ENCODE measurements at places on chromosomes 5 and 9. TPM values are rescaled to one million over a fixed set of nuclear protein-coding genes. Genes with fewer than 3 reads are reported as not detected.

DNA sequence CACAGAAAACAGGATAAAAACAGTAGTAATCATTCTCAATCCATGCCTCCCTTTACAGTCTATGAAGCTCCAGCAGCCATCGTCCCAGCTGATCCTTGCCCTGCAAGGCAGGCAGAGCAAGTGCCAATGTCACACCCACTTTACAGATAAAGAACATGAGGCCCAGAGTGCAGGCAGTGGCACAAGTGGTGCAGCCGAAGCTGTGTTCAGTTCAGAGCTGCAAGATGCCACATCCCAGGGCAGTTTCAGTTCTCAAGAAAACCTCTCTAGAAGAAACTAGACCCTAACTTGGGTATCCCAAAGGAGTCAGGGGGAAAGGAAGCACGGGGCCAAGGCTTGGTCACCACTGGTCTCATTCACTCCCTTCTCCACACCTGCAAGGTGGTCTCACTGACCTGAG is 34.6 kb upstream of the CPLX2 start:
- no peak for DNase-seq
- no peak overlapping the region for H3K27ac ChIP-seq
- no peaks in the 10 kb centered on the region for H3K36me3 ChIP-seq
- H3K4me3 ChIP-seq, result no peak overlapping the region

DNA sequence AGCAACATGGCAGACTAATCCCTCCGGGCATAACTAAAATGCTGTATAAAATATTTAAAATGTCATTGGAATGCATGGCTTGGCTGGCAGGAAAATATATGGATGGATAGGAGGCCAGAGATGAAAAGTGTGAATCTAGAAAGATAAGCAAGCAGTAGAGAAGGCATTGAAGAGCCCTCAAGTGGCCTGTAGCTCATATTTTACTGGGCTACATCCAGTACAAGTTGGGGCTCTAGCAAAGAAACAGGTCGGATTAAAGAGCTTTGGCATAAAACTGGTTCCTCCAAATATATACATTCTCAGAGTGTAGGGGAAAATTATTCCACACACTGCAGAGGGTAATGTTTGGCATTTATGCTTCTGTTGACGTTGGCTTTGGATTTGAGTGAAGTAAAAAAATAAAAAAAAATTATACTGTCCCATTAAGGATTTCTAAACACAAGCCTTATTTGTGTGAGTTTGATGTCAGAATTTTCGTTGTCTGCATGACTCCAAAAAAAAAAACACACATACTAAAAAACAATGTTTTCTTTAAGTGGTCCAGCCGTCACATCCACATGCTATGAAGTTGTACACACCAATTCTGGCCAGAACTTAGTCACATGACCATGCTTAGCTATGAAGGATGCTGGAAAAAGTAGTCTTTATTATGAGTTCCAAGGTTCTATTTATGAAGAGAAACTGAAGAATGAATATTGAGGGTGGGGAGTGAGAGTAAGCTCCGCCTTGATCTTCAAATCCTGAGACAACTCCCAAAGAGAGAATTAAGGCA is 147.0 kb downstream of the TLE1 start:
- no peaks in the 10 kb centered on the region for H3K4me1 ChIP-seq
- no peak for DNase-seq
- no peaks in the 10 kb centered on the region for H3K36me3 ChIP-seq
- H3K27me3 ChIP-seq, result no peaks in the 10 kb centered on the region

KLF4 gene
- total RNA-seq, result 1.7 TPM

GRCh38 chr5:74216012-74216411 is 424.5 kb downstream of the ENC1 start:
- H3K27ac ChIP-seq, result no peak overlapping the region
- H3K27me3 ChIP-seq, result peaks cover 6% of the 10 kb centered on the region
- H3K4me1 ChIP-seq, result no peaks in the 10 kb centered on the region
- H3K36me3 ChIP-seq, result no peaks in the 10 kb centered on the region
- H3K4me3 ChIP-seq, result no peak overlapping the region

GRCh38 chr9:33748633-33749304 is 46.6 kb upstream of the PRSS3 start:
- peak; percentile 83 for DNase-seq
- H3K36me3 ChIP-seq, result no peaks in the 10 kb centered on the region
- peak overlapping the region; percentile 56 for H3K27ac ChIP-seq
- H3K27me3 ChIP-seq, result peaks cover 53% of the 10 kb centered on the region
- peaks cover 36% of the 10 kb centered on the region for H3K4me1 ChIP-seq

DNA sequence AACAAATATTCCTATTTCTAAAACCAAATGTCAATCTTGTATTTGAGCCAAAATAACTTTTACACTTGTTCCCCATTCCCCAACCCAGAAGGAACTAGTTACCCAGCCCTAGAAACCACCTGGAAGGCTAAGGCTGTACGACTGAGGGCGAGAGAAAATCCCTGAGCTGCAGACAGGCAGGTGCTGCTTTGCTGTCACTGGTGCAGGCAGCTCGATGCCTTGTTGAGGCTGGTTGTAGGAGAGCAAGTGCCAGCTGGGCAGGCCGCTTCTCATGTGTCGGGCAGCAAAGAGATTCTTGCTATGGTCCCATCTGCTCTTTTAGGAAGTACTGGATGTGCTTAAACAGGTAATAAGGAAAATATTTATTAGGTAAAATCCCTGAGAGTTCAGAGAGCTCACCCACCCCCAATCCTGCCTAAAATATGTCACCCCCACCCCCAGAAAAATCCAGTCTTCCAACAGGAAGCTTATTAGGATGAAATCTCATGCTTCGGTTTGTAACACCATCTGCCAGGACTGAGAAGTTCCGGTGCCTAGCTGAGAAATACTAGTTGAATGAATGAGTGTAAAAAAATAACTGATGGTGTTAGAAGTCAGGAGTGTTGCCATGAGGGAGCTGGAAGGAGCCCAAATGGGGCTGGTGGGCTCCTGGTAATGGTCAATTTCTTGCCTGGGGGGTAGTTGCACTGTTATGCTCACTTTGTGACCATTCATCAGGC is 91.1 kb upstream of the DMRT1 start:
- H3K4me3 ChIP-seq, result no peak overlapping the region
- H3K4me1 ChIP-seq, result peaks cover 41% of the 10 kb centered on the region
- no peaks in the 10 kb centered on the region for H3K36me3 ChIP-seq
- no peak for DNase-seq
- no peak overlapping the region for H3K27ac ChIP-seq

CTNND2 gene
- not detected for total RNA-seq

SLC25A2 gene
- 0.25 TPM for total RNA-seq

CEL gene
- 2.9 TPM for total RNA-seq

SPATA31A3 gene
- not detected for total RNA-seq

DNA sequence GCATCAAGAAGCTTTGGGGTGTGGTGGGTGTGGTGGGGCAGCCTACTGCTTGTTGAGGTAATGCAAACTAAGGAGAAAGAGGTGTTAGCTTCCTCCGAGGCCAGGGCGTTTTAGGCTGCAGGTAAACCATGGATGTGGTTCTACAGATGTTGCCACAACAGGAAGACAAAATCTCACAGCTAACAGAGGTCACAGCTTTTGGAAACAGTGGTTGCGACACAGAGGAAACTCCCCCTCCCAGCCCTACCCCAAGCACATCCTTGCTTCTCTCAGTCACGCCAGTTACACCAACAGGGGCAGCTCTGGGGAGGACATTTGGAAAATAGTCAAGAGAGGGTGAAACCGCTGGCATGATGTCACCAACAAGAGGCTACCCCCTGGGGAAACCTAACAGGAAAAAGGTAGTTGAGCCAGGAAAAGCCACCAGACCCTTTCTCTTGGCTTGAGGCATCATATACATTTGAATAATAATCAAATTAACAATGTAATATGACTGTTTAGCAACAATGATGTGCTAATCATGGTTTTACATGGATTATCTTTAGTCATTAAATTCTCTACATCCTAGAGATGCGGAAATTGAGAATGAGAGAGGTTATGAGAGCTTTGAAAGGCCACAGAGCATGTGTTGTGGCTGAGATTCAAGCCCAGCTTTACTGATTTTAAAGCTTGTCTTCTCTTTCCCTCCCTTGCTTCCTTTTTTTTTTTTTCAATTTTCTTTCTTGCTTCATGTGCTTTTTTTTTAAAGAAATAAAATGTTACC is 82.2 kb upstream of the IL12B start:
- H3K4me1 ChIP-seq, result peaks cover 55% of the 10 kb centered on the region
- H3K27me3 ChIP-seq, result peaks cover 2% of the 10 kb centered on the region
- H3K36me3 ChIP-seq, result no peaks in the 10 kb centered on the region
- peak overlapping the region; percentile 53 for H3K27ac ChIP-seq
- H3K4me3 ChIP-seq, result peak overlapping the region; percentile 14
- peak; percentile 86 for DNase-seq

SLC6A18 gene
- not detected for total RNA-seq

FAM200C gene
- 0.83 TPM for total RNA-seq

- no peaks in the 10 kb centered on the region for H3K36me3 ChIP-seq
- no peak overlapping the region for H3K4me3 ChIP-seq
- no peak overlapping the region for H3K27ac ChIP-seq
- no peaks in the 10 kb centered on the region for H3K4me1 ChIP-seq
- no peaks in the 10 kb centered on the region for H3K27me3 ChIP-seq
Measured at GRCh38 chr5:73031839-73032238, 76.0 kb downstream of the FCHO2 start.

DNA sequence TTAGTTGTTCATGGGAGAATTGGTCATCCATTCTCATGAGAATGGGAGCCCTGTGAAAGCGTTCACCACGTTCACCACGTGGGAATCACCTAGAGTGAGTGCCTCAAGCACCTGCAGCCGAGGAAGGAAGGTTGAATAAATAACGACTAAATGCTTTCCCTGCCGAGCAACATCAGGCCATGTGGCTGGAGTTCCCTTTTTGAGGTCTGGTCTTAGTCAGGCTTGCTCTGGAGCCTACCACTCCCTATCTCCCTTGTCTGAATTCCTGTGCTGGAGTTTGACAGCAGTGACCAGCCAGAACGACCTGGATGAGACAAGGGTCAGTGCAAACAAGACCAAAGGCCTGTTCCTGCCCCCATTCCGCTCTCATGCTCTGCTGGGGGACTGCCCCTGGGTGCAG is 28.5 kb downstream of the KCNMB1 start:
- no peaks in the 10 kb centered on the region for H3K36me3 ChIP-seq
- no peak overlapping the region for H3K27ac ChIP-seq
- H3K4me3 ChIP-seq, result no peak overlapping the region

DNA sequence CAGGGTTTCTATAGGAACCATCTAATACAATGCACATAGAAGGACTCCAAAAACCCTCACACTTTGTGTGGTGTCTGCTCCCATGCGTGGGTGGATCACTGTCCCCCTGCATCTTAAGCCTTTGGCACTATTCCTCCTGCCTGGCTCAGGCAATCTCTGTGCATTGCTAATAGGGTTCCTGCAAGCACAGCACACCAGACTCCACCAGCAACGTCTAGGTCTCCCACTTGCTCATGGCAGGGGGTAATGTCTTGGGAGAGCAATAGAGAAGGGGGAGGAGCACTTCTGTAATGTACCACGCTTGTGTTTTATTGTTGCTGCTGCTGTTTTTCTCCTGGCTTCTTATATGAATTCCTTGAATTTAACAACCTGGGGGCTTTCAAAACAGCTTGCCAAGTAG is 182.6 kb upstream of the GLRA1 start:
- no peak overlapping the region for H3K27ac ChIP-seq
- no peak overlapping the region for H3K4me3 ChIP-seq

ALDOB gene
- not detected for total RNA-seq

SLC34A1 gene
- total RNA-seq, result 0.43 TPM

DNA sequence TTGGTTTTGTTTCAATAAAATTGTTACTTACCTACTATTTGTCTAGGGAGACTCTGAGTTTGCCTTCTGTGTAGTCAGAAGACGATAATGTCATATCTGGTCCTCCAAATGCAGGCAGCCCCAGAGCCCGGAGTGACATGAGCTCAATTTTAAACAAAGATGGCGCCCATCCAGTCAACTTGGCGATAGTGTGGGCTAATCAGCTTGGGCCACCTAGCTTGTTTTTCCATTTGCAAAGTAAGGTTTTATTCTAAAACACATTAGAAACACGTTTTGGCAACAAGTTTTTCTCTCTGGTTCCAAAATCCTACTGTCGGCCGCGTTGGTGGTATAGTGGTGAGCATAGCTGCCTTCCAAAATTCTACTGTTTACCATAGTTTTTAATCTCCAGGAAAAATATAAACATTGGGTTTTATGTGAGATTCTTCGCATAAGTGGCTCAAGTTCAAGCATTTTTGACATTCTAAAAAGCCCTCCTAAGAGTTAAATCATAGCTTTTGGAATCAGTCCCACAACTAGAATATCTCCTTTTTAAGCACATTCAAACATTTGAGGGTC is 13.2 kb downstream of the TSC1 start:
- DNase-seq, result no peak
- H3K4me3 ChIP-seq, result no peak overlapping the region
- no peak overlapping the region for H3K27ac ChIP-seq
- H3K36me3 ChIP-seq, result peaks cover 15% of the 10 kb centered on the region
- H3K27me3 ChIP-seq, result no peaks in the 10 kb centered on the region

CAVIN4 gene
- 0.11 TPM for total RNA-seq

SCAI gene
- total RNA-seq, result 10.8 TPM

DNA sequence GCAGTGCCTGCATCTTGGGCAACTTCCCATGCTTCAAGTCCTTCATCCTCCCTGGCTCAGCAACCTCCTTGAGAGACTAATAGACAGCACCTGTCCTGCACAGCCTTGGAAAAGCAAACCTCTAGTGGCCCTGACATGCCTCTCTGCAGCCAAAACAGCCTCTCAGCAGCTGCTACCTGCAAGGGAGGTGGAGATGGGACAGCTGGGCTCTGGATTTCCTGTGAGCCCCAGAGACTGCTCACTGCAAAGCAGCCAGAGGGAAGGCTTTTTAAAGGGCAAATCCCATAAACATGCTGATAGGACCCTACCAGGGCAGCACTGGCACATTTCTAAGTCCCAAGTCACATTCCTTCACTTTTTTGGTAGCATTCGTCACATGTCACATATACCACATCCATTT is 31.5 kb upstream of the MYORG start:
- H3K27ac ChIP-seq, result no peak overlapping the region
- no peaks in the 10 kb centered on the region for H3K27me3 ChIP-seq
- no peaks in the 10 kb centered on the region for H3K4me1 ChIP-seq
- no peaks in the 10 kb centered on the region for H3K36me3 ChIP-seq

LCP2 gene
- 259 TPM for total RNA-seq

DNA sequence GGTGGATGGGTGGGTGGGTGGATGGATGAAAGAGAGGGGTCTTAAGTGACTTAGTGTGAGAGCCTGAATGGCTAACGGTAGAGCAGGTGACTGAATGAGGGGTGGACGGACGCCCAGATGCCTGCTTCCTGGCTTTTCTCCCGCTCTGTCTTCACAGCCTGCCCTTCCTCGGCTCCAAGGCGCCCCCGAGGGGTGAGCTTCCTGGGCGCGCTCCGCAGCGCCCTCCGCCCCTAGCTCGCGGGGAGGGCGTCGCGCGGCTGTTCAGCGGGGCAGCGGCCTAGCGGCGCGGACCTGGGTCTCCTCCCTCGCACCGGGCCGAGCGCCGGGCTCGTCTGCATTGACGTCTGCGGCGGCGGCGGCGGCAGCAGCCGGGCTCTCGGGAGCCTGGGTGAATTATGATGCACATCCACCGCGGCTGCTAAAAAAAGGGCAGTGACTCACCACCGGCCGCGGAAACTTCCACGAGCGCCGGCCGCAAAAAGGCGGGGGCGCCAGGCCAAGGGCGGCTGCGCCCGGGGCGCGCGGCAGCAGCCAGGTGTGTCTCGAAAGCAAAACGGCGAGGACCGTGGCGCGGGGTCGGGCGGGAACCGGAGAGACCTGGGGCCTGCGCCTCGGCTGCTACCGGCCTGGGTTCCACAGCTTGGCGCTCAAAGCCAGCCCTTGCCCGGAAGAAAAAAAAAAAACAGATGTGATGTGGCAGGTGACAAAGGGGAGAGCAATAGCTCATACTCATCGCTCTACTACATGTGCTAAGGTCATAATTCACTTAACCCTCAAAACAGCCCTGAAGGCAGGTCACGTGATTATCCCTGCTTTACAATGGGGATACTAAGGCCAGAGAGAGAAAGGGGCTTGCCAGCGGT is 143.0 kb upstream of the ADRA1B start:
- H3K27me3 ChIP-seq, result peaks cover 27% of the 10 kb centered on the region
- peak overlapping the region; percentile 75 for H3K27ac ChIP-seq
- peaks cover 18% of the 10 kb centered on the region for H3K4me1 ChIP-seq
- H3K4me3 ChIP-seq, result peak overlapping the region; percentile 46

Data from activated CD8-positive, alpha-beta T cell treated with anti-CD3 and anti-CD28 coated beads for 36 hours (primary cell).